HCT116 (cell line): ENCODE measurements at places on chromosomes 5 and 9. TPM values are rescaled to one million over a fixed set of nuclear protein-coding genes. Genes with fewer than 3 reads are reported as not detected.

DNA sequence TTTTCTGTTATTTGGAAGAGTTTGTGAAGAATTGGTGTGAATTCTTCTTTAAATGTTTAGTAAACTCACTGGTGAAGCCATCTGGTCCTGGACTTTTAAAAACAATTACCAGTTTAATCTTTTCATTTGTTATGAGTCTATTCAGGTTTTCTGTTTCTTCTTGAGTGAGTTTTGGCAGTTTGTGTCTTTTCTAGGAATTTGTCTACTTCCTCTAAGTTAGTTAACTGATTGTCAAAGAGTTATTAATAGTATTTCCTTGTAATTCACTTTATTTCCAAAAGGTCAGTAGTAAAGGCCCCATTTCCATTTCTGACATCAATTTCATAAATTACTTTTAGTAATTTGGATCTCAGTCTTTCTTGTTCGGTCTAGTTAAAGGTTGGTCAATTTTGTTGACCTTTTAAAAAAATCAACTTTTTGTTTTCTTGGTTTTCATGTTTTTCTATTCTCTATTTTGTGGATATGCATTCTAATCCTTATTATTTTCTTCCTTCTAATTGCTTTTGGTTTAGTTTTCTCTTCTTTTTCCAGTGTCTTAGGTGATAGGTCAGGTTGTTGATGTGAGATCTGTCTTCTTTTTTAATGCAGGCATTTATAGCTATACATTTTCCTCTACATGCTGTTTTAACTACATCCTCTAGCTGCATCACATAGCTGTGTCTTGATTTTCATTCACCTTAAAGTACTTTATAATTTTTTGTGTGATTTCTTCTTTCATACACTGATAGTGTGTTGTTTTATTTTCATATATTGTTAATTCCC, 7.3 kb upstream of the SMIM3 start:
- DNase-seq = no peak
- no peak overlapping the region for H3K27ac ChIP-seq
- H3K4me1 ChIP-seq = no peaks in the 10 kb centered on the region
- no peaks in the 10 kb centered on the region for H3K36me3 ChIP-seq
- H3K4me3 ChIP-seq = no peak overlapping the region
- no peaks in the 10 kb centered on the region for H3K27me3 ChIP-seq

DNA sequence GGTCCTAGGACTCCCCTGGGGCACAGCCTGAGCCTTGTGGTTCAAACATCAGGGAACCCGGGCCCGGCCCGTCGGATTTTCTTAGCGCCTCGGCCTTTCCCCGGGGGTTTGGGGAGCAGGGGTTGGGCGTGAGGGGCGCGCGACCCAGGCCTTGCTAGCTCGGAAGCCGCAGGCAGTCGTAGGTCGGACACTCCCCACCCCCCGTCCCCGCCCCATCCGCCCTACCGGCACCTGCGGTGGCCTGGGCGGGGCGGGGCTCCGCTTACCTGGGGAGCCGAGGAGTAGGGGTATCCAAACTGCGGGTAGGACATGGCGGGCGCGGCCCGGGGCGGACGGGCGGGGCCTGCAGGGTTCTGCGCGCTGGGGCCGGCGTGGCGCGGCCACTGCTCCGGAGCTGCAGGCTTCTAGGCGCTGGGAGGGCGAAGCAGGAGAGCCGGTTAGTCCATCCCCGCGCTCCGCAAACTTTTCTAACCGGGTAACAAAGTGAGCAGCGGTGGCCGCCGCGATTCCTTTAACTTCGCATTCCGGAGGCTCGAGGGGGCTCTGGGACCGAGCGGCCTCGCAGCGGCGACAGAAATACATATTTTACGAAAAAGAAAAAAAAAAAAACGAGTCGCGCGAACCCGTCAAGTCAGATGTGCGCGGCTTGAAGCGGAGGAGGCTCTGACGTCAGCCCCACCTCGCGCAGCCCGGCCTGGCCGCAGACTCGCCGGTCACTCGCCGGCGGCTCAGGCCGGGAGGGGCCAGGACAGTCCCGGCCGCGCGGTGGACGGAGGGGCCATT, at the start of gene IRX4:
Gene IRX4, minus strand, starts transcription at position 589 of the 783 bp plus-strand sequence. Its CDS starts 278 bp downstream, at position 311.
- peak; percentile 42 for DNase-seq
- H3K4me3 ChIP-seq = peak within 1 kb of the TSS; percentile 62
- peak within 1 kb of the TSS; percentile 97 for H3K27ac ChIP-seq

Gene PCDH12
- 0.02 TPM for total RNA-seq

DNA sequence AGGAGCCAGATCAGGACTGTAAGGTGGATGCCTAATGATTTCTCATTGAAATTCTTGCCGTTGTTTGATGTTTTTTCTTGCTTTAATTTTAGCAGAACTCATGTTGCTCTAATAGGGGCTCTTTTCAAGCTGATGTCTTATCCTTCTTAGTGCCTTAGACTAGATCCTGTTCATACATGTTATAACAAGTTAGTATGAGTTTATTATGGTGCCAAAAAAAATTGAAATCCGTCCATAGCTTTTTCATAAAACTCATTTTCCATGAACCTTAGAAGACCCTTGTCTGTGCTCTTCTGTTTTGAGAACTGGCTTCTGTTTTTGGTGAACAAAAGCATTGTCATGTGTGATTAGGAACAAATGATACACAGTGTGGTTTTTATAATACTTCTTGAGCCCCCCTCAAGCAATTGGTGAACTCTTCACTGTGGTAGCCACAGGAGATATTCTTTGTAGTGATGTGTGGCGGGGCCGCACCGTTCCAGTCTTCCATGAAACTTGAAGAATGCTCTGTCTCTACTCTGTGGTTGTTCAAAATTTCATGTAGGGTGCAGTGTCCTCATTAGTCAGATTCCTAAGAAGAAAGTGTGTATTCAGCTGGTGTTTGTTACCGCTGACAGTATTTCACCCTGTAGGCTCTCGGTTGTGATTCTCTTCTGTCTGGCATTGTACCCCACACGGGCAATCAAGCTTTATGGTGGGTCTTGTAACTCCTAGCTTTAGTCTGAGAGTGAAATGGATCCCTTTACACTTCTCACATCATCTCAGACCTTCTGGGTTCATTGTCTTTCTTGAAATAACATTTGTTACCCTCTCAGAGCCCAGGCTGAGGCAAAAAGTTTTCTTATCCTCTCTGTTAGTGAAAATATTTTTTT, 10.7 kb downstream of the OTULIN start:
- no peaks in the 10 kb centered on the region for H3K4me1 ChIP-seq
- no peaks in the 10 kb centered on the region for H3K27me3 ChIP-seq
- no peak overlapping the region for H3K4me3 ChIP-seq
- no peak for DNase-seq

GRCh38 chr9:32092031-32092430, 292.4 kb upstream of the ACO1 start:
- no peaks in the 10 kb centered on the region for H3K4me1 ChIP-seq
- H3K27ac ChIP-seq = no peak overlapping the region
- no peaks in the 10 kb centered on the region for H3K27me3 ChIP-seq
- H3K36me3 ChIP-seq = no peaks in the 10 kb centered on the region
- DNase-seq = no peak
